ENCODE measurements at places on chromosomes 2 and 18.

DNA sequence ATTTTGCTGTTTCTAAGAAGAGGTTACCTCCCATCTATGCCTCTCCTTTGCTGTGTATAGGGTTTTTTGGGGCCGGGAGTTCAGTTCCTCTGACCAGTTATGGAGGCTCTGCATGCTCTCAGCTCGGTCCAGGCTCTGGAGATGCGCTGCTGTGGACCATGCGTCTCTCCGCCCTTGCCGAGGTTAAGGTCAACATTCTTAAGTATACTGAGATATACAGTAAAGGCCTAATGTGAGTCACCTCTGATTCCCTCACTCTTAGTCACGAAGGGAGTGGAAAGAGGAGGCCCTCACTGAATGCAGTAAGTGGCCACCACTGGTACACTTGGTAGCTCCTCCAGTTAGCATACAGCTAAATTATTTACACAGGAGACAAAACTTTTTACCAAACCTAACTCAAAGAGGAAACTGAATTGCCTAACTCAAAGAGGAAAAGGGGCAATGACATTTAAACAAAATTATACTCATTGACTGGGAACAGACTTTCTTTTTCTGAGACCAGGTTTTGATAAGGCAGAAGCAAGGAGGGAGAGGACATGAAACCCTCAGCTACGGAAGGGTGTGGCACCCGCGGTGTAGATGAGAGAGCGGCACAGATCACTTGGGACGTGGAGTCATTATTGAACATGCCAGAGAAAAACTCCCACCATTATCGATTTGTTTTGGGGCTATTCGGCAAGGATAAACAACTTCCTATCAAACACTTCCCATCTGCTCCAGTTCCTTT lies 98.7 kb downstream of the COPS8 start:
- DNase-seq: no peak

DNA sequence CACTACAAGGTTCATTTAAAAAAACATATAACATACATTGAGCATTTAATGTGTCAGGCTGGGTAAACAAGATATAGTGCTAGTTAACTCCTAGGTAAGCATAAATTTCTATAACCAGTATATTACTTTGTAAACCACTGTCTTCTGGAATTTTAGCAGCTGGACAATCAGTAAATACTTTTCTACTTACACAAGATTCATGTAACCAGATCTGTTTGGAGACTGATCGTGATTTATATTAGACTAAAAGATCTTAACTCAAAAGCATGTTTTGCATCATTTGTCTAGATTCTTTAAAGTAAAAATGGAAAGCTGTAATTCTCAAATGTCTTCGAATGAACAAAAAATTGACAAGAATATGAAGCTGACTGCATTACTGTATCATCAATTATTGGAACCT lies 941 bp upstream of the SGO2 start:
- no peak for DNase-seq

GRCh38 chr2:89763581-89764485 lies 1072.4 kb downstream of the RPIA start:
- DNase-seq: no peak

- DNase-seq: no peak
These were observed 159.5 kb upstream of the GYPC start for GRCh38 chr2:126496493-126496892.

DNA sequence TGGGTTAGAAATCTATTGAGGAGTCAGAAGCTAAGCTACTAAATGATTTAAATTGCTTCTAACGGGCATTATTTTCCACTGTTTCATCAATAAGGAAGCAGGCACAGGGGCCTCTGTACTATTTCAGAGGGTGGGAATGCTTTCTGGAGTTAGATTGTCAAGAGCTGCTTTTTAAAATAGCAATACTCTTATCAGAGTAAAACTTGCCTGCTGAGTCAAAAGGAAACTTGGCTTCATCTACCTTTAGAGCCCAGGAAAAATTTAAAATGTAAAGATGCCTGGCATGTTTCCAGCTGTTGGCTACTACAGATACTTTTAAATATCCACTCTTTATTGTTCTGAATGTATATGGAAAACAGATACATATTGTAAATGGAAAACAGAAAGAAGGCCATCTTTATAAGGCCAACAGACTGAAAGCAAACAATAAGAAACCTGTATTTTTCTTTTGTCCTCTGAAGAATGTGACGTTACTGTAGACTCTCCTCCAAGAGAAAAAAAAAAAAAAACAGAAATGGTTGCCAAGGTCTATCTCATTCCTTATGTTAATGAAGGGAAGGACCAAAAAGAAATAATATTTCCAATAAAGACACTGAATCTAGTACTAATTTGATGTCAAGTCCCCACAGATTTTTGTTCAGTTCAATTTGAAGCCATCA lies 79.1 kb downstream of the FIGN start:
- DNase-seq: no peak

DNA sequence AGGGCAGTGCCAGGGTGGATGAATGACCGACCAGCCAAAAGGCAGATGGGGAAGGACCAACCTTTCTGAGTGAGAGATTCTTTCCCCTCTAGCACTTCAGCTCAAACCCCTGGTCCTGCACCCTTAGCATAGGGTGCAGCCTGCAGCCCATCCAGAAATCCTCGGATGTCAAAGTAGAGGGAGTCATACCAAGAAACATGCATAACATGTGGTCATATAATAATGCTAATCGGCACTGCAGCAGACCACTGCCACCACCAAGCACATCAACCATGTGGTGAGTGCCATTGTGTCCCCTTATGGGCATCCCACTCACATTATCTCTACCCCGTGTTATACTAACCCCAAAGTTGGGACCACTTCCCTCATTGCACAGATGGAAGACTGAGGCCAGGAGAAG lies 17.7 kb downstream of the ATOH8 start:
- DNase-seq: no peak

DNA sequence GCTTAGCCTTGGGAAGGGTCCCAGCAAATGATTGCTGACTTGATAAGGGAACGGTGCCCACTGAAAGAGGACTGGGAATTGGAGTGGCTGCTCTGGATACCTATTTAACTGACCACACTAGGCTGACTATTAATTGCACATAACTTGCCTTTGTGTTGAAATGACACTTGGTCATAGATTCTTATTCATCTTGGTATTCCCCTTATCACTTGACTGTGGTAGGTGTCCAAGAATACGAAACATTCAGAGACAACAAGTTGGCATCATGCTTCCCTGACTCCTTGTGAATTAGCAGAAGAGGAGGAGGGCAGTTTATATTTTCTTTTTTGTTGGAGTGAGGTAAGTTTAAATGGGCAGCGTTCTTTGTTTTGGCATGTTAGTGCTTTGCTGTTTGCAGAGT lies 13.4 kb downstream of the FMNL2 start:
- DNase-seq: no peak

DNA sequence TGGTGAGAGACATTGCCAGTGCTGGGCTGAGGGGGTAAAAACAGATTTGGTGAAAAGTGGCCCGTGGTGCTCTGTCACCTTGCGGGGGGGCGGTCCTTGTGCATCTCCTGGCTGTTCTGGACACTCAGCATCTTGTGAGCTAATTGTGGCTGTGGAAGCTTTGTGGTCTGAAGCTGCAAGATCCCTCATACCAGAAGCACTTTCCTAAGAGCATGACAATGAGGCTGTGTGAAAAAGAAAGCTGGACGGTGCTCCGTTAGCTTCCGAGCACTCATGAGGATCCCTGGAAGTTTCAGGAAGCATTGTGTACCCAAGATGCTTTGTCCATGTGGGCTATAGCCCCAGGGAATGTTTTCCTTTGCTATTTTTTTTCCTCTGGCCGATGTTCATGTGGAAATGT lies 74.5 kb downstream of the CABLES1 start:
- no peak for DNase-seq

DNA sequence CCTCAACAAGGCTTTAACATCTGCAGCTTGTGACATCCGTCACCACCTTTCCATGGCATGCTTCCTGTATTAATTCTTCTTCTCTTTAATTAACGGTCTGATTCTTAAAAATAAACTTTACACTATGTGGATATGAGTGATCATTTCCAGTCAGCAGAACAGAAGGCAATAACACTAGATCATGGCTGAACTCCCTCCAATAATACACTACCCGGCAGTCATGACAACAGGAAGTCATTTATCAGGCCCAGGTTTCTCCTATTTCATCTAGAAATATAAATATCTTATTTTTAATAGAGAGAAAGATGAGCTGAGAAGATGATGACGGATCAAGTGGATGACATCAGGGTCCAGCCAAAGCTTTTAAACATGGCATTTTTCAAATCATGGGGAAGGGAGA lies 792.2 kb downstream of the SLC4A3 start:
- DNase-seq: no peak

GRCh38 chr2:158380746-158381145 lies 75.8 kb downstream of the CCDC148 start:
- DNase-seq: no peak

GRCh38 chr2:199977984-199978415 lies 22.6 kb downstream of the MAIP1 start:
- peak; percentile 26 for DNase-seq

DNA sequence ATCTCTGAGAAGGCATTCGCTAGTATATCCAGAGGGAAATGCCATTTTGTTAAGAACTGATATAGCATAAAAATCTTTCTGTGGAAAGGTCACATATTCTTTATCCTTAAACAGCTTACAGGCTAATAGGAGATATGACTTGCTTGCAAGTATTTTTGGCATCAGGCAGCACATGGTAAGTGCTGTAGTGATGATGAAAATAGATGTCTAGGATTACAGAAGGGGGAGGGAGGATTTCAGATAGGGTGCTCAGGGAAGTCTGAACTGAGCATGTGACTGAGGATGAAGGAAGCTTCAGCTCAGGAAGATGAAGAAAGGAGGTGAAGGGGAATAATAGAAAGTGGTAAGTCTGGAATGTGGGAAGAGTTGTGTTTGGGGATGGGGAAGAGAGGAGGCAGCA lies 158.5 kb upstream of the NOSTRIN start:
- DNase-seq: no peak

DNA sequence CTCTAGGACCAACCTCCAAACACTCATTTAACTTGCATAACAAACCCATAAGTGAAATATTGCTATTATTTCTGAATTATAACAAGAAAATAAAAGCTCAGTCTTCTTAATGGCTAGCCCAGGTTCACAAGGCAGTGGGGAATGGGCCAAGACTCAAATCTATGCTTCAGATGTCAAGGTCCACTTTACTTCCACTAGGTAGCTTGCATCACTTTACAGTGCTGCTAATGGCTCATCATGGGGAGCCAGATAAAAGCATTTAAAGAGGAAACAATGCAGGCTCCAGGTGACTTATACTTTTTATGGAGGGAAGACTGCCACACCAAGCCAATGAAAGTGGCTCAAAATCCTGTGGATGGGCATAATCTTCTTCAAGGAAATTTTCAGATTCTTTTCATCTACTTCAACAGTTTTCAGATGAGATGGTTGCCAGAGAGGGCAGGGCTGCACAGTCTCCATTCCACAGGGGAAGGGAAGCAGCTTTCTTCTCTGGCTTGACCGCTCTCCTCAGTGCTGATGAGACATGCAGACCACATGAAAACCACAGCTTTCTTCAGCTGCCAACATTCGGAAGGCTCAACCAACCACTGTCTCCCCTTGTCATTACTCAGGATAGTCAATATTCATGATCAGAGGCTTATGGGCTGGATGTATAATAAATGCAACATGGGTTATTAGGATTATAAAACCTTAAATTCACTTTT lies 361.9 kb upstream of the MEX3C start:
- DNase-seq: no peak

GRCh38 chr18:79965119-79965902 lies 868 bp downstream of the HSBP1L1 start:
- peak; percentile 29 for DNase-seq

DNA sequence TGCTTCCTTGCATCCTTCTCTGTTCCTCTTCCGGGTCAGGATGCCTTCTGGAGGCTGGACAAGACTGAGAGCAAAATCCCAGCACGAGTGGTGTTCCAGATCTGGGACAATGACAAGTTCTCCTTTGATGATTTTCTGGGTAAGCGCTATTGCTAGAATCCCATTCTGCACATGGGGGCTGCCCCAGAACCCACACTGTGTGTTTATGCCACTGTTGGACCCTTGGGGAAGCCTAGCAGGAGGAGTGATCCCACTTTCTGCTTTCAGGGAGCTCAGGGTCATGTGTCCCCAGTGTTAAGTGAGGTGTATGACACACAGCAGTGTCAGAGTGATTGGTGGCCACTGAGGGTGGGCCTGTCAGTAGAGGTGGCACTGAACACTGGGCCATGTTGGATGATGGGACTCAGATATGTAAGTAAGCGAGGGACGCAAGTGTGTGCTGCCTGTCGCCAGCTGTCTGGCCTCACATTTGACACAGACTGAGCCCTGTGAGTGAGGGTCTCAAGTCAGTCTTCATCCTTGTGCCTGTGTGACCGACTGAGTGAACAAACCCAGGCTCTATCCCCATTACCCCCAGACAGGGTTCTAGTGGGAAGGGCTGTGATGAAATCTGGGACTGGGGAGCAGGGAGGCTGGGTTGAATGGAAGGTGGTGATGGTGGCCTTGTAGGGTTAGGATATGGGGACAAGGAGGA lies 220.9 kb downstream of the DYSF start:
- no peak for DNase-seq

GRCh38 chr2:188292348-188293239 lies 920 bp downstream of the GULP1 start:
- no peak for DNase-seq

- no peak for DNase-seq
These were observed 78.3 kb downstream of the TTC32 start for GRCh38 chr2:19823507-19823906.

DNA sequence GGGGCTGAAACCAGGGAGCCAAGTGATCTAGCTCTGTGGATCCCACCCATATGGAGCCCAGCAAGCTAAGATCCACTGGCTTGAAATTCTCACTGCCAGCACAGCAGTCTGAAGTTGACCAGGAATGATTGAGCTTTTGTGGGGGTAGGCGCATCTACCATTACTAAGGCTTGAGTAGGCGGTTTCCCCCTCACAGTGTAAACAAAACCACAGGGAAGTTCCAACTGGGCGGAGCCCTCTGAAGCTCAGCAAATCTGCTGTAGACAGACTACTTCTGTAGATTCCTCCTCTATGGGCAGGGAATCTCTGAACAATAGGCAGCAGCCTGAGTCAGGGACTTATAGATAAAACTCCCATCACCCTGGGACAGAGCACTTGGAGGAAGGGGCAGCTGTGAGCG lies 96.7 kb downstream of the CCDC148 start:
- DNase-seq: no peak

DNA sequence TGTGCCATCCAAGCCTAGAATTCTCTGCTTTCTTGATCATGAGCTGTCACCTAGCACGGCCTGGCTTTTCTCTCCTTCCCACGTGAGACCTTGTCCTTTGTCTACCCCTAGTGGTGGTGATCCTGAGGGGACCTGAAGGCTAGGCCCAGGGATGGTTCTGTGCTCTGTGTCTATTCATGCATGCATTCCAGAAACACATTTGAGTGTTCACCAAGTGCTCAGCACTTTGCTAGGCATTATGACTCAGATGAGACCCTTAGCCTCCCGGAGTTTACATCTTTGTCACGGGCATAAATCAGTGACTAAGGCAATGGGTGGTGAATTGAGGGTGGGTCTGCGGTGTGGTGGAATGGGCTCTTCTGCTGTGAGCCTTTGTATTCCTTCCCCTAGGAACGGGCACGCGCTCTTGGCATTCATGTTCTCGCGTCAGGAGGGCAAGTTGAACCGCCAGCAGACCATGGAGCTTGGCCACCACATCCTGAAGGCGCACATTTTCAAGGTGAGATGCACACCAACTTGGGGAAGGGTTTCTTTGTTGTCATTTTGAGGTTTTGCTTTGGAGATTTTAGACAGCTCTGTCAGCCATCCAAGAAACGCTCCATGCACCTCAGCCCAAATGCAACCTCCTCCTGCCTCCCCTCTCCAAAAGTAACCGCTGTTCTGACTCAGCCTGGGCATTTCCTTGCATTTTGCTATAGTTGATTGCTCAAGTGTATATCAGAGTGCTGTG lies 100.9 kb downstream of the WDSUB1 start:
- no peak for DNase-seq

- DNase-seq: peak; percentile 32
These were observed 53.2 kb upstream of the CUL3 start for GRCh38 chr2:224638301-224638823.
